RKO (cell line): ENCODE measurements at places on chromosomes 1 and 21.

DNA sequence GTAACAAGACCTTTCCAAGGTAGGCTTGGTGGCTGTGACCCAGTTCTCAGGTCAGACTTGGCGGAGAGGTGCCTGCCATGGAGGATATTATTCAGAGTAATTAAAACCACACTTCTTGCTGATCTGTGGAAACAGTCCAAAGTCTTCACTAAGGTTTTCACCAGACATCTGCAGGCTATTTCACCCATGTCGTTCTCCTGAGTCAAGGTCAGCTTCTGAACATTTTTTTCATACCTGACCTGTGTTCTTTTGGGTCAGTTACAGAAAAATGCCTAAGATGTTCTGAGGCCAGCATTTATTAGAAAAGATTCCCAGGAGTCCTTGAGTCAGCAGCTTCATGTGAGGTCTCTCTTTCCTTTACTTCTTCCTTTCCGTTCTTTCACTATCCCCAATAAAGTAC lies 54.9 kb downstream of the RGL1 start:
- DNase-seq, result no peak

- no peak for DNase-seq
Observed at GRCh38 chr1:8154621-8155052, 128.5 kb upstream of the ERRFI1 start.

DNA sequence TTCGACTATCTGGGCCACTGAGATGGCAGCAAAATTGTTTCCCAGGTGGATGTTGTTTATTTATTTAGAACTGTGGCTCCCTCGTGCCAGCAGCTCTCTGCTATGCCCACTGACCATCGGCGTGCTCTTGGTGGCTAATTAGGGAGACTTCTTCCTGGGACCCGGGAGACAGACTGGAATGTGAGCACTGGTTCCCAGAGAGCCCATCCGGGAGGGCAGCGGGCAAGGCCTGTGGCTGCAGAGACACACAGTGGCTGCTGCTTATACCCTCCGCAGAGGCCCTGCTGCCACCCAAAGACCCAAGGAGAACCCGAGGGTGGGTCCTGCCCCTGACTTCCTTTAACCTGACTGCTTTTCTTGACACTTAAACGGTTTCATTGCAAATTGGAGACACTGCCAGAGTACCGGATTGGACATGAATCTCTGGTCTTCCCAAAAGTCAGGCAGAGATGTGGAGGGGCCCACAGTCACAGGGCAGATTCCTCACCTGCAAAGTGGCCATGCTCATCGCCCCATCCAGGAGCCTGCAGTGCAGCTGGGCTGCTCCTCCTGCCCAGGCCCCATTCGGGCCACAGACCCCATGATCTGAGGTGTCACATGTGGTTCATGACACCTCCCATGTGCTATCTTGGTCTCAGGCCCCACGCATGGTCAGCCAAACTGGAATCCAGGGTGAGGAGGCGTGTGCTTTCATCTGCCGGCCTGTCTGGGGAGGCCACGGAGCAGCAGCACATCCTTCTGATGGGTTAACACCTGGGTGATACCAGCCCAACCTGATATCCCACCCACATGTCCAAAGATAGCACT lies 5.7 kb upstream of the MATN1 start:
- DNase-seq, result no peak

DNA sequence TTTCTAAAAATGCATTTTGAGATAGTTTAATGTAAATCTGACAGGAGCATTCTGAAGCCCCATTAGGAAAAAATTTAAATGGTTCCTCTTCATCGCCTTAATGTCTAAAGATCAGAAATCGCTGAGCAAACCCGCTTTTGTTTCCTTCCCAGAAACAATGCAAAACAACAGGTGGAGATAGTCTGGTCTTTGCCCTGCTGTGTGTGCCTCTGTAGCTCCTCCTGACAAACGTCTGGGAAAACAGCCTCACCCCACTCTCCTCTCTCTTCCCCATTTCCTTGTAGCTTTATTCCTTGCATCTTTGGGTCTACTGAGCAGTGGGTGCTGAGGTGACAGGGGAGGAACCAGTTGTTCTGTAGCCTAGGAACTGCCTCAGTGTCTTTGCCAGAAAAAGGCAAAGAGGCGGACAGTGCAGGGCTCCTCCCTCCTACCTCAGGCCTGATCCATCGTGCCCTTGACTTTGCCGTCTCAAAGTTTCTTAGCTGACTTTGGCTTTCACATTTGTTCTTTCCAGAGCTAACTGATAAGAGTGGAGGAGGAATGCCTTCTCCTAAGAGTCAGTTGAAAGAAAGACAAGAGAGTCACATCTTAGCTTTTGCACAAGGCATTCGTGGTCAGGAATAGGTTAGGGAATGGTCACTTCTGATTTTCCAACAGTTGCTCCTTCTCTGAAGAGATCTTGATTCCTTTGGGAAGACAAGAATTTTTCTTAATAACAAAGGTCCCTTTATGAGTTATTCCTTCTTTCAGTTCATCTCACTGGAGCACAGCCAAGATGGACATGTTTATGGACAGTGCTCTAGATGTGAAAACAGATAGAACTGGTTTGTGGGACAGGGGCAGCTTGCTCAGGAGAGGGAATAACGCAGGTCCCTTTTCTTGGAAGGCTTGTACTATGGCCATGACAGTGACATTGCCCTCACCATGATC lies 24.9 kb downstream of the SYT11 start:
- no peak for DNase-seq

DNA sequence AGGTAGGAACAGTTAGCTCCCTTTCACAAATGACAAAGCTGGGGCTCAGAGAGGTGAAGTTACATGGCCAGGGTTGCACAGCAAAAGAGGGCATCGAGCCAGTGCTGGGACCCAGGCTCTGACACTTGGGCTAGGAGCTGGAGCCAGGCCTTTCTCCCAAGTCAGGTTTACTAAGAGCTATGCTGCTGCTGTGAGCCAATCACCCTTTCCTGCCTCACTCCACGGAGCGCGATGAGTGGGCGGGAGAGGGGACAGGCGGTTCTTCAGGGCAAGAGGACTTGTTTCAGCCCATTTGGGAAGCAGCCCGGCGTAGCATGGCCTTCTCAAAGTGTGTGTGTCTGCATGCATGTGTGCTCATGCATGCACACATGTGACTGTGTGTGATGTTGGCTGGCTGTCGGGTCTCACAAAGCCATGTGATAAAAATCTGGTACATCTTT lies 10.6 kb downstream of the ID3 start:
- DNase-seq, result no peak

DNA sequence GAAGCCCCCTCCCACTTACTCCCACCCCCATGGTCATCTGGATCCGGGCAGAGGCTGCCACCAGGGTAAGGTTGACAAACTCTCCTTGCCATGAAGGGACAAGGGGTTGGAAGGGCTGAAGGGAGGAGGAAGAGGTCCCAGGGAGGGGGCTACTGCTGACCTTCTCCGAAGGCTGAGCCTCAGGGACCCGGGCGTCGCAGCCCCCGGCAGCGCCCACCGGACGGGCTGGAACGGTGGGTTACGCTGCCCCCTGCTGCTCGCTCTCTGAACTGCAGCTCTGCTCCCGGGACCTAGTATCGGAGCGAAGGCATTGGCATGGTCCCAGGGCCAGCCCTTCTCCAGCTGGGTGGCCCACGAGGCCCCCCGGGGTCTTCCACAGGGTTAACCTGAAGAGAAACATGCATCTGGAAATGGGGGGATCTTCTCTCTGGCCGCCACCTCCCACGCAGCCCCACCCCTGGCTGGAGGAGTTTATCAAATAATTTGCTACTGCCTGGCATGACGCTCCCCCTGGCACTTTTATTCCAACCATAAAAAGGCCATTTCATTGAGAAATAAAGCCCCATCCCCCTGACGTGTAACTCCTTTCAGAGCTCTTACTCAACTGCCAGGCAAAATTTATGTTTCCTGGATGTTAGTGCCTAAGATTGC lies 70.4 kb upstream of the TARDBP start:
- no peak for DNase-seq

DNA sequence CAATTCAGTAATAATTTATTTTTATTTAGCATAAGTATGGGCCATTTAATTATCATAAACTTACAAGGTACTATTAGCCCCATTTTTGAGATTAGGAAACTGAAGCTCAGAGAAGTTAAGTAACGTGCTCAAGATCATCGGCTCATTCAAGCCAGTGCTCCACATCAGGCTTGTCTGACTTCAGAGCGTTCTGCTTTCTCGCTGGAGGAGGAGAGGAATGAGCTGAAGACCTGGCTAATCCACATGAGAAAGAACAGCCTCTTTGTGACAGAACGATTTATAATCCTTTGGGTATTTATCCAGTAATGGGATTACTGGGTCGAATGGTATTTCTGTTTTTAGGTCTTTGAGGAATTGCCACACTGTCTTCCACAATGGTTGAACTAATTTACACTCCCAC lies 39.7 kb downstream of the DDX20 start:
- DNase-seq, result no peak

DNA sequence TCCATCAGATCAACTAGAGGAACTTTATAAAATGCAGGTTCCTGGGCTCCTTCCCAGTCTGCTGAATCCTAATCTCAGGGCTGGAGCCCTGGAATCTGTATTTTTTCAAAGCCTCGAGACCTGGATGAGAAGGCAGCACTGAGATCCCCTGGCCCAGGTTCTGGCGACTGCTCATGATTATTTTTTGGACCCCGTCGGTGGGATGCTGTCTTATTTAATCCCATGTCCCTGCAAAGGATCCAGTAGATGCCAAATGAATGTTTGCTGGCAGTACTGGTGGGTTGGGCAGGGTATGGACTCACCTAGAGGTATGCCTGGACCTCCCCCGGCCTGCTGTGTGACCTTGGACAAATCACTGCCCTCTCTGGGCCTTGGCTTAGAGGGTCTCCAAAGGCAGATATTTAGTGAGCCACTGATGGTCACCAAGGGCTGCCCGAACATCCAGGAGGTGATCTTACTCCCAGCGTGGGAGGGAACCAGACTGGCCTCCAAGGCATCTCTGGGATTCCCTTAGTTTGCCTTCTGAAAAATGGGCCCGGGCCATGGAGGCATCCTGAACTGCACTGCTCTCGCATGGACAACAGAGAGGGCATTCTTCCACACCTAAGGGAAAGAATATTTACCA lies 91.6 kb upstream of the RUNX3 start:
- no peak for DNase-seq

GRCh38 chr1:34406377-34406776 lies 229.7 kb downstream of the C1orf94 start:
- no peak for DNase-seq

GRCh38 chr21:40938611-40939010 lies 91.7 kb upstream of the DSCAM start:
- no peak for DNase-seq

DNA sequence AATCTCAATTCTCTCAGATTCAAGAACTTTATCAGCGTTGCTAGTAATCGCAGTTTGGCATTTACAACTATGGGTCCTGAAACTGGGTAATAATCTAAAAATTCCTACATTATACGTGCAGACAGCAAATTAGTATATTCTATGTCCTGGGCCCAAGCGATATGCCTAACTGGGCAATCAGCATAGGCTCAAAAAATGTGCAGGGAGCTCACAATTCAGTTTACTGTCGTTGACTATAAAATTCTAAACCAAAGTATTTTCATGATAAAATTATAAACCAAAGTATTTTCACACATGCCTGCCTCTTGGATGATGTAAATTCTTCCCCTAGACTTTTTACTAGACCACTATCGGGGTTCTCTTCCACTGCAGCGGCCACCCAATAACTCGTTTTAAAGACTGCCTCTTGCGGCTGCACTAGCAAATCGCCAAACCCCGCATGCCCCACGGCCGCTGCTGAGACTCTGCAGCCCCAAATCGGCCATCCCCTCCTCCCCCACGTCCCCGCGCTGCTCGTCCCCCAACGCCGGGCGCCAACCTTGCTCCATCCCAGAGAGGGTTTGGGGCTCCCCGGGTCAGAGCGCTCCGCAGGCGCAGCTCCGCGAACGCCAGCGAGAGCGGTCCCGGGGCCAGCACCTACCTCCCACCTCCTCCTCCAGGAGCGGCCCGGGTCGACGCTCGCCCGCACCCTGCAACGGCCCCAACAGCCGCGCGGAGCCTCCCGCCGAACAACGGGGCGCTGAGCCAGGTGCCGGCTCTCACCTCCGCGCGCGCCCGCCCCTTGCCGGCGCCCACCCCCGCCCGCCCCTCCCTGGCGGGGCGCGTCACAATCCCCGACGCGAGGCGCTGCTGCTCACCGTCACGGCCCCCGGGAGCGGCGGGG lies 506 bp downstream of the SSX2IP start:
- peak; percentile 80 for DNase-seq

- no peak for DNase-seq
Observed at GRCh38 chr1:114505148-114505561, 5.8 kb downstream of the TRIM33 start.

DNA sequence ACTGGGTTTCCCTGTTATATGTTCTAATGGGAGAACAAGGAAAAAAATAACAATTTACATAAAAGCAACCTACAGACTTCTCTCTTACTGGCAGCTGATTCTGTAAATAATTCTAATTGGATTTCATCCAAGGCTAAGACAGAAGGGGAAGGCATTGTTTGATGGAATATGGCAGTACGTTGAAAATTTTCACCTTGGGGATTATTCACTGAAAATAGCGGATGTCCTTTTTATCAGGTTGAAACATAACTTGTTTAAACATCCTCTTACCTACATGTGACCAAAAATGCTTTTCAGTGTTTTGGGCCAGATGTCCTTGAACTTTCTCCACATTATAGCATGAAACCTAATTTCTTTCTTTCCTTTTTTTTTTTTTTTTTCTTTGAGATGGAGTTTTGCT lies 24.9 kb downstream of the TSNAX start:
- no peak for DNase-seq

DNA sequence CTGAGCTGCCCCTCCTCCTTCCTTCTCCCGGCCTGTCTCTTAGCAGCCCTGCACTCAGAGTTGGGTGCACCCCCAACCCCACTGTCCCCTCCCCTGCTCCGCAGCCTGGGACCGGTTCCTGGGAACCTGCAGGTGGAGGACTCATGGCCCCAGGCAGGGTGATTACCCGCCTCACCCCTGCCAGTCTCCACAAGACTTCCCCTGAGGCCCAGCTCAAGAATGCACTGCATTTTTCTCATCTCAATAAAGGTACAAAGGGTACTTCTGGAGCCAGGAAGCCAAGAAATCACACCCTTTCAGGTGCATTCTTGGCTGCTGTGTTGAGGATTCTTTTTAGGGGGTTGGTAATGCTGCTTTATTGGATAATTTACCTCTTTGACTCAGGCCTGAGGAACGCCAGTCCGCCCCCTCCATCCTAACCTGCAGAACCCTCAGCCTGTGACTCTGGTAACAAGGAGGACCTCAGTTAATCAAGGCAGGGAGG lies 126.3 kb upstream of the TMPRSS2 start:
- no peak for DNase-seq

GRCh38 chr1:204230211-204230610 lies 16.4 kb upstream of the GOLT1A start:
- DNase-seq, result no peak

GRCh38 chr1:84749427-84749826 lies 59.2 kb upstream of the SSX2IP start:
- no peak for DNase-seq
